Fibroblast of pulmonary artery (primary cell): ENCODE measurements at places on chromosomes 1 and 21.

DNA sequence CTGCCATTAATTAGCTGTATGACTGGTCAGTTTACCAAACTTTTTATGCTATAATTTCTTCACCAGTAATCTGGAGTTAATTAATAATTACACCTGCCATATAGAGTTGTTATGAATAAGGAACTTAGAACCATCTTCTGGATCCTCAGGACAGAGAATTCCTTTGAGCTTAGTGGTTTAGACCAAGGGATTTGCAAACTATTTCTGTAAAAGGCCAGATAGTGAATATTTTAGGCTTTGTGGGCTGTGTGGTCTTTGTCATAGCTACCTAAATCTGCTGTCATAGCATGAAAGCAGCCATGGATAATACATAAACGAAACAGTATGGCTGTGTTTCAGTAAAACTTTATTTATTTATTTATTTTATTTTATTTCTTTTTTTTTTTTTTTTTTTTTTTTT lies 9.0 kb downstream of the TIMM17A start:
- no peak for DNase-seq

- DNase-seq, result peak; percentile 57
These were observed 29.2 kb upstream of the CNTN2 start for GRCh38 chr1:205013683-205014367.

DNA sequence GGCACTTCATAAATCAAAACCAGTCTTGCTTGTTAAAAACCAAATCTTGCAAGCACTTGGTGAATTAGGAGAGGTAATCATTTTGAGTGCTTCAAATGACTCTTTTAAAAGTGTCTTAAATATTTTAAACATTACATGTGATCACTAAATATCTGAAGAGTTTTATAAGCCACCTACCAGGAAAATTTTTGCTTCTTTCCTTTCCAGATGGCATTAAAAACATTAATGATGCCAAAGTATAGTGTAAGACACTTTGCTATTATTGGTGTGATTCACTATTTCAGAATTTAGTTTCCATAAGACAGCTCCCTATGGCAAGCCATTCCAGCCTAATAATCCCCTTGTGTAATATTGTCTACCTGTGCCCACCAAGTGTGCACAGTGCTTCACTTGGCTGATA lies 548.8 kb upstream of the ADAMTS5 start:
- DNase-seq, result no peak

- no peak for DNase-seq
These were observed 13.2 kb downstream of the CLCA1 start for GRCh38 chr1:86481966-86482365.

DNA sequence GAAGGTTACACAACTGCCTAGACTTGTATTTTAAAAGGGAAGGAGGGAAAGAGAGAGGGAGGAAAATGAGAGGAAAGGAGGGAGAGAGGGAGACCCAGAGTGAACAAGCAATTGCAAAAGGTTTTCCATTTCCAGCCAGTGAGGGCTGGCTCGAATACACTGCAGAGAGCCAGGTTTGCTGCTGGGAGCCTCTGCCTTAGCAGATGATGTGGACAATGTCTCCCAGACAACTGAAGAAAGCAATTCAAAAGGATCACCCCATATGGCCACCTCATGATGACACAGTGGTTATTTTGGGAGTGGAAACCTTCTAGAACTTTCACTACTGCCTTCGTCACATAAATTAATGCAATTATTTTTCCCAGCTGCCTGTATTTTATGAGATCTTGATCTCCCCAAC lies 86.4 kb downstream of the BCAR3 start:
- peak; percentile 56 for DNase-seq

- no peak for DNase-seq
These were observed 22.9 kb downstream of the SYT11 start for GRCh38 chr1:155882235-155882634.

- no peak for DNase-seq
These were observed 35.2 kb upstream of the MAGOH start for GRCh38 chr1:53273526-53273925.

DNA sequence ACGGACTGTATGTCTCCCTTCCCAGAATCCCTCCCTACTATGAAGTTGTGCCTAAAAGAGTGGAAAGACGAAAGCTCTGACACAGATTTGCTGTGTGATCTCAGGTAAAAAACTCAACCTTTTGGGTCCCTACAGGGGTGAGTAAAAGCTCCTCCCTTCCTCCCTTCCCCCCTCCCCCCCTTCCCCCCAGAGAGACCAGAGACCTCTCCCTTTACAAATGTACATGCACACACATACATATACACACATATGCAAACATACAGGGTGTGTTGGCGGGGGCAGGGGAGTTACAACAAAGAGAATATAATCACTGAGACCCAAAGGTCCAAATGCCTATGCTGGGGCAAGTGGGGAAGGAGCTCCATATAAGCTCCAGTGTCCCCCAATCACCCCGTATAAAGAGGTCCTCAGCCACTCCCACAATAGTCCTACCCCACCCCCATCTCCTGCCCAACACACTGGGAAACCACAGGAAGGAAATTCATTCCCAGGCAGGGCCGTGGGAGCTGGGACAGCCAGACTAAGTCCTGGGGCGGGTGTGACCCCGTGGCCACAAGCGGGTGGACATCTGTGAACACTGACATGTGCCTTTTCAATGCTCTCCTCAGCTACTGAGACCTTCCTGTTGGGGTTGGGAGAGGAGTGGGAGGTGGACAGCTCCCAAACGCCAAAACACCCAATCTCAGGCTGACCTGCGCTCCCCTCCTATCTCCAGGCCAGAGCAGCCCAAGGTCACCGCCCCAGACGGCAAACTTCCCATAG lies 2.0 kb downstream of the MEF2D start:
- peak; percentile 61 for DNase-seq

- DNase-seq, result no peak
These were observed 3.9 kb downstream of the NEGR1 start for GRCh38 chr1:72278461-72278860.

DNA sequence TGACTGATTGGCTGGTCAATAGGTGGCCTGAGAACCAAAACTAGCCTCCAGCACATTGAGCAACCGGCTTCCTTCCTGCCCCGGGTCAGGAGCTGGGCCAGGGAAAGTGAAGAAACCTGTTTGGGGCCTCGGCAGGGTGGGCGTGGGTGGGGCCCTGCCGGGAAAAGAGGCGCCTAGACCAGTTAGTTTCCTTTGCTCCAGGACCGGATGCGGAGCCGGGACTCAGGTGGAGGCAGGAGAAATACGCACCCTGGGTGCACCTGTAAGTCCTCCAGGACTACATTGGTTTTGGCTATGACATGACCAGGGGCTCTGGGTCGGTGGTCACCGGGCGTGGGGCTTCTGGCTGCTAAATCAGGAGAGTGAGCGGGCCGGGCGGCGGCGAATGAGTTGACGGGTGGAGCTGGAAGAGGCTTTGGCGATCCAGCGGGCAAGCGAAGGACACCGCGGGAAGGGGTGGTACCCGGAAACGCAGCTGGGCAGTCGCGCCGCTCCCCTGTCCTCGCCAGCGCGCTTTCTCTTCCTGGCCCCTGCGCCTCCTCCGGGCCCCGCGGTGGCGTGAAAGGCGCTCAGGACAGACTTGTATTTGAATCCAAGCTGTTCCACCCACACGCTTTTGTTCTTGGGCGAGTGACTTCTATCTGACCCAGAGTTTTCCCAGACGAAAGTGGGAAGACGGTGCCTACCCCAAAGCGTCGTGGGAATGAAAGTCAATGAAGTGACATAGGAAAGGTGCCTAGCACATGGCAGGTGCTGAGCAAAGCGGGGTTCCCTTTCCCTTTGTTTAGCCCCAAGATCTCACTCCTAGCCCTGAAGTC lies 30.6 kb upstream of the JUN start:
- peak; percentile 37 for DNase-seq

- peak; percentile 85 for DNase-seq
These were observed 79.3 kb downstream of the HMCN1 start for GRCh38 chr1:185813401-185813979.

- DNase-seq, result peak; percentile 62
These were observed 341.0 kb upstream of the NEGR1 start for GRCh38 chr1:72623299-72623708.

- DNase-seq, result no peak
These were observed 6.3 kb downstream of the VANGL1 start for GRCh38 chr1:115647919-115648650.

DNA sequence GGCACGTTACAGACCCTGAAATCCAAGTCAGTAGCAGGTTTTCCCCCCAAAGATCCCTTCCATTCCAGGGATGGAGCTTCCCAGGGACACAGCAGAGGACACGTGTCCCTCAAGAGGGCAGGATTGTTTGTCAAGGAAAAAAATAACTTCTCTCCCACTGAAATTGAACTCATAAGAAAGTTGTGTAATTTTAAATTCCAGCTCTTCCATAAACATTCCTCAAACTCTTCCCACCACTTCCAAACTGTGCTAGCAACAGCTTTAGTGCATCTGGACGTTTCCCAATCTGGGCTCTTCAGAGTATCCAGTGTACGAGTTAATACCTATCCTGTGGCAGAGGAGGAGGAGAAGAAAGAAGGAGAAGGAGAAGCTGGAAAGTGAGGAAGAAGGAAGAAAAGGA lies 79.6 kb downstream of the PSMG1 start:
- DNase-seq, result peak; percentile 72

- DNase-seq, result peak; percentile 25
These were observed 33.0 kb downstream of the SETD4 start for GRCh38 chr21:36027347-36027746.

DNA sequence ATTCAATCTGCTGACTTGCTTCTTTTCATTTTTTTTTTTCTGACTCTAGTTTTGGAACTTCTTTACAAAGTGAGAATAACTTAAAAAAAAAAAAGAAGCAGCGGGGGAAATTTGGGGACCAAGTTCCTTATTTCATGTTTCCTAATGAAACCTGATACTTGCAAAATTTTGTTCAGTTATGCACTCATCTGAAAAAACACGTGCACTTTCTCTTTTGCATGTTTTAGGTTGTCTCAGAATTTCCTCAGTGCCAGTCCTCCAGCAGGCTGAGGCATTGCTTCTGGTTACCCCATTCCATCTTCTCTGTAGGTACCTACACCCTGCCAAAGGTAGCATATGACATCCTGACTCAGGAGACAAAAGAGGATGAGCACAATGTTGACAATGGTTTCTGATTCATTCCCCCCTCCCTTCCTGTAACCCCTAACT lies 299.7 kb downstream of the GRIK1 start:
- no peak for DNase-seq

GRCh38 chr1:23100074-23100748 lies 68.4 kb downstream of the LUZP1 start:
- DNase-seq, result peak; percentile 96

- DNase-seq, result no peak
These were observed 220.7 kb downstream of the HLX start for GRCh38 chr1:221099747-221100595.

DNA sequence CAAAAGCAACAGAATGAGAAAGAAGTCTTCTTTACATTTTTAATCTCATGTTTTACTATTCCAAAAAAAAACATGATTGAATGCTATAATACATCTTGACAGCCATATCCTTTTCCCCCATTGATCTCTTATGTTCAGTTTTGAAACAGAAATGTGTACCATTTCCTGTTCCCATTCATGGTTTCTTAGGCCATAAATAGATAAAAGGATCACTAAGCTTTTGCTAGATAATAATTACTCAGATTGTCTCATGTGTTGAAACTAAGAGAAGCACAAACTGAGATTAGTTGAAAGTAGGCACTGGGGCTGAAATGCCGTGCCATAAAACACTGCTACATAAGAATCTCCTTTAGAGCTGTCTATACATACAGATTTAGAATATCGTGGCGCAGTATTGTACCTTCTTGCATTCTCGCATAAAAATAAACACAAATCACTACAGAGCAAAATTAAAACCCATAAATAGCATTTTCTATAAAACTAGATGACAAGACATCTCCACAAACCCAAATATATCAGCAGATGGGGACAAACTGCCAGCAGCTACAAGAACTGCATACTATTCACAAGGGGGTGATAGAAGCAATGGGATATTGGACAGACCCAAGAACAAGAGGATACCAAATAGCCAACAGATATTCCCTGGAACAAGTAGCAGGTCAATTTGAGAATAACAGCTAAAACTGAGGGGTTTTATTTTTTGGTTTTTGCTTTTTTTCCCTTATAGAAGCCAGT lies 405.3 kb upstream of the PRMT6 start:
- no peak for DNase-seq

DNA sequence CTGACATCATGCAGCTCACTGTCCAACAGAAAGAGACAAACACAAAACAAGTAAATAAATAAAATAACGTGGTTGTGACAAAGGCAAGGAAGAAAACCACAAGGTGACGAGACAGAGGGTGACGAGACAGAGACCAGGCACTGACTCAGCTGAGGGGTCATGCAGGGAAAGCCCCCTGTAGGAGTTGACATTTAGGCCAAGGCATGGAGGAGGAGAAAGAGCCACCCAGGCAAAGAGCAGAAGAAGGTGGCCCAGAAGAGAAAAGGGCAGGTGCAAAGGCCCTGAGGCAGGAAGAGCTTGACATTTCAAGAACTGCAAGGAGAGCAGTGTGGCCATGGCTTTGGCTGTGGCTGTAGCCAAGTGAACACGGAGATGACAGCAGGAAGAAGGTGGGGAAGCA lies 65.1 kb upstream of the ID3 start:
- no peak for DNase-seq

GRCh38 chr1:90335558-90335957 lies 340.6 kb downstream of the ZNF326 start:
- DNase-seq, result no peak

GRCh38 chr1:55071477-55071876 lies 32.1 kb downstream of the PCSK9 start:
- peak; percentile 76 for DNase-seq

DNA sequence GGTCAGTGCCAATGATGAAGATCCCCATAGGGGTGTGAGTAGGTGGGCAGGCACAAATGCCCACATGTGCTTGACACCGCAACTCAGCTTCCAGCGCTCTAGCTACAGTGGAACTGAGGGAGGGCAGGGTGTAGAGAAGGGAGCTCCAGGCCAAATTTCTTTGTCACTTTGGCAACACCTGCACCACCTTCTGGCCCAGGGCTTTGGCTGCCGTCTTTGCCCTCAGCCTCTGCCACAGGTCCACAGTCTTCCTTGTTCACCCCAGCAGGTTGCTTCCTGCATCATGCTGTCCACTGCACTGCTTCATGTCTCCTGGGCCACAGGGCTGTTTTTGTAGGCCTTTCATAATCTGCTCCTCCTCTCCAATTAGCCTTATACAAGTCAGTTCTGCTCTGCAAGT lies 20.4 kb upstream of the FMOD start:
- no peak for DNase-seq
